ENCODE measurements at places on chromosomes 6 and 20.

- DNase-seq, result no peak
Measured at GRCh38 chr6:153574231-153574630, 443.1 kb upstream of the RGS17 start.

GRCh38 chr20:39089029-39089428, 126.9 kb downstream of the DHX35 start:
- no peak for DNase-seq

- no peak for DNase-seq
Measured at GRCh38 chr6:136506124-136506799, 44.0 kb downstream of the MAP7 start.

- no peak for DNase-seq
Measured at GRCh38 chr6:118186672-118187567, 279.9 kb downstream of the SLC35F1 start.

DNA sequence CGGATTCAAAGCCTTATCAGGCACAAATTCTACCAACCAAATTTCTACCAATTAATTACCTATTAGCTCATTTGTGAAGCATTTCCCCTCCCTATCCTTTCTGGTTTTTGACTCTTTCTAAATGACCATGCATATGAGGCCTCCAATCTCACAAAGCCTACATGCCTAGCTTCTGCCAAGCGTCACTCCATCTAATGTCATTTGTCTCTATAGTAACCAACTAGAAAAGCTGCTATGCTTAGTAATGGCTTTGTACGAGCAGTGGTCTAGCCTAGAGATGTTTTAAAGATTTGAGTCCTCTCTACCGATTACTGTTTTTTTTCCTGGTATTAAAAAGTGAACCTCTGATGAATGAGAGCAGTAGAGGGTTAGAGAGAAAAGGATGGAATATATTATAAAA, 4.8 kb upstream of the ASF1A start:
- DNase-seq, result no peak

DNA sequence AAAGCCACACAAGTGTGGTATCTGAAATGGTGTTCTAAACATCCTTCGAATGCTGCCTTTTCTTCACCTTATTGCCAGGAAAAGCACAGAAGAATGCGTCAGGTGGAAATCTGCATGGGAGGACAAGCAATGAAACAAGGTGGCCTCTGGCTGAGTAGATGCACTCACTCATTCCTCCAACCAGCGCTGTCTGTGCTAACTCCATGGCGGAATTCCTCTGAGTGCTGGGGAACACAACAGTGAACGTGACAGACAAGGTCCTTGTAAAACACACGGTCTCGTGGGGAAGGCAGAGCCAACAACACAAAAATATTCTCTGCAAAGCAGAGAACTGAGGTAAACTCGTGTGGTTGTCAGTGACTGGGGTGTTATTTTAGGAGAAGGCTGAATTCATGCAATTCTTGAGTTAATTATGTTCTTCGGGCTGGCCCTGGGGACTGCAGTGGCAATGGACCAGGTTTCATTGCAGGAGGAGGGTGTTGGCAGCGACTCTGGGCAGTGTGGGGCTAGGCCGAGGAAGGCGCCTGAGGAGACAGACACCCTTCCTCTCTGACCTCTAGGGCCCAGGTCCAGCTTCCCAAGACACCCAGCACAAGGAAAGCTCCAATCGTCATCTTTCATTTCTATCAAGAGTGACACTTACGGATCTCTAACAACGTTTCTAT, 339.7 kb downstream of the PRKN start:
- DNase-seq, result no peak

- DNase-seq, result no peak
Measured at GRCh38 chr20:3798908-3799248, 2.8 kb downstream of the CDC25B start.

DNA sequence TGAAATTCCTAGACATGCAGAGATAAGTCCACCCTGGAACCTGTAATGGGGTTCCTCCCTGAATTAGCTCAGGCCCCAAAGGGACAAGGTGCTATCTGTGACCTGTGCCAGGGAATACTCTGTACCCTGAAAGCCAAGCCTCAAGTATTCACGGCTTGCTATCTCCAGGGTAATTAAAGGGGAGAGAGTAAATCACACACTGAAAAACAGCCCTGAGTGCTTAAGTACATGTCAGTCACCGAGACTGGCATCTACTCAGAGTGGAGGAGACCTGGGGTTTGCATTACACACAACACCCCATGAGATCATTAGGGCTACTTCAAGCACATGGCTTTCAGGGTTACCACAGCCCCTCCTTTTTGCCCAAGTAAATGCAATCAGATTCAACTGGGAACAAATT, 188.1 kb downstream of the CD83 start:
- no peak for DNase-seq

DNA sequence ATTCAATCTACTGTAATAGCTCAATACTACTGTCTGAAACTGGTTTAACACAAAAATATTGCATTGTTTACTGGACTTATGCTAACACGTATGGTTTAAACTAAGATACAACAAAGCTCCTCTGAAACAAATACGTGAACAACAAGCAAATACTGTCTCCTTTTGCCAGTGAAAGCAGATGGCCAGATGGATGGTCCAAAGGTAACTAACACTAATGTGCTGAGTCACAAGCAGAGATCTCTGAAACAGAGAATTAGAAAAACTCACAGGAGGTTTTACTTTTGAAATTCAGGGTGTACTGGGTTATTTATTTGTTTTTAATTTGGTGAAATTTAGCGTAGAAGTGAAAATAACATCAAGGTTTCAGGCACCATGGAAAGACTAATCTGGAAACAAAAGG, 124.3 kb upstream of the SOX4 start:
- DNase-seq, result no peak

DNA sequence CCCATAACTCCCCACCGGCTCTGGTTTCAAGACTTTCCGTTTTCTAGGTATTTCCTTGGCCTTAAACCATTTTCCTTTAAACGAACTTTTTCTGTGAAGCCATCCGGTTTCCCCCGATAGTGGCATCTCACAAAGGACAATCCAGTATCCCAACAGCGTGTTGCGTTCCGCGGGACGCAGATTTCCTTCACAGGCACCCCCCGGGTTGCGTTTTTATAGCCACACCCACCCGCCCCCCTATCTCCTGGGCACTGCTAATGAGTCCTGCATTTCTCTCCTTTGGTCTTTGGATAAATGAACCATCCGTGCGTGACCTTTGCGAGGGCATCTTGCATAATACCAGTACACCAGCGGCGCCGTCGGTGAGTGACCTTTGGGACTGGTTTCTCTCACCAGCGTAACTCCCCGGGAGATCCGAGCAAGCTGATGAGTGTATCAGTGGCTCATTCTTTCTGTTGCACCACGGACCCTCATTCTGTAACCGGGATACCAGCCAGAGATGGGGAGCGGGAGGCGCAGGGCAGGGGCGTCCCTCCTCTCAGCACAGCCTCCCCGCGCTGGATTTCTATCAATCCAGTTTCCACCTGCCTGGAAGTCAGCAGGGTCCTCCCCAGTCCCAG, 586 bp upstream of the NQO2 start:
- peak; percentile 96 for DNase-seq

DNA sequence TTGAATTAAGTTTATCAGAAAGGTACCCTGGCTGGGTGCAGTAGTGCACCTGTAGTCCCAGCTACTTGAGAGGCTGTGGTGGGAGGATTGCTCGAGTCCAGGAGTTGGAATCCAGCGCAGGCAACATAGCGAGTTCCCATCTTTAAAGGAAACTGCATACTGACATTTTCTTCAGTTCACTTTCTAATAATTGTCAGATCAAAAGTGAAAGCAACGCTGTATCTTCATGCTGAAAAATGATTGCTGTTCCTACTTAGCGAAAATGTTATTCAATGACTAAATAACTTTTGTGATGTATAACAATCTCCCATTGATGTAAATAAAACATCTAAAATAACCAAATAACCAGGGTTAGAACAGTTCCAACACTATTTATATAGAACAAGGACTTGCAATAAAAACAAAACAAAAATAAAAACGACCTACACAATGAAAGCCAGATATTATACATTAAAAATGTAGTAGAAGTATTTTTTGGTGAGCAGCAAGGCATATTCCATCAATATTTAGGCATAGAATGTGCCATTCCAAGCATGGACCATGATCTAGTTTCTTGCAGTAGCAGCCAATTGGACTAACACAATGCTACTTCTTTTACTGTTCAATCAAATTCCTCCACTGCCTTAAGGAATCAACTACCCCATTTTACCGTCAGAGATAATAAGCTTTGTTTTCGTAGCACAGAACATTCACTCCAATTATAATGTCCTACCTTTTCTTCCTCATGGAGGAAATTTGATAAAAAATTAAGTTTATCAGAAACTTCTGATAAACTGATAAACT, 1.5 kb downstream of the LATS1 start:
- peak; percentile 65 for DNase-seq

GRCh38 chr20:20367575-20368417, at the start of gene INSM1:
TSS of gene INSM1 (plus strand) at chr20:20368104. CDS start at chr20:20368268, 164 bp downstream.
- DNase-seq, result no peak

Data from suppressor macrophage treated with lipopolysaccharide for 4 hours (primary cell).